Umbilical cord (tissue), 2 donors: ENCODE measurements at places on chromosomes 3 and 15.

DNA sequence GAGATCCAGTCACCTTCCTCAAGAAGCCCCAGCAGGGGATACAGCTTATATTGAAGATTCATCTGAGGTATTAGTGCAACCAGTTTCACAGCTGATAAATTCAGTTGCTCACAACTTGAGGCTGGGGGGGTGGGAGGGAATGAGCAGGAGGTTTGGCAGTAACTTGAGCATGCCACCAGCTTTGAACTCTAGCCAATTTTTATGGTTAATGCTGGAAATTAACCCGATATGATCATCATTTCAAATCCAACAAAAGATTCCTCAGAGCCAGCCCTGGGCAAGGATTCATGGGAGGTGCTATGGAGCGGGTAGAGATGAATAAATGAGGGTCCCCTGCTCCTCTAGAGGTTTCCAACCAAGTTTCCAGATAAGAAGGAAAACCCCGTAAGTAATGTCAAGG lies 73.1 kb upstream of the HES1 start:
- no peak for DNase-seq

- no peak for DNase-seq
Observed at GRCh38 chr3:127867412-127867811, 45.1 kb upstream of the MGLL start.

GRCh38 chr3:197820550-197821335 lies 29.7 kb downstream of the LRCH3 start:
- DNase-seq: no peak

- DNase-seq: no peak
Observed at GRCh38 chr3:113573728-113574127, 41.4 kb downstream of the SIDT1 start.

DNA sequence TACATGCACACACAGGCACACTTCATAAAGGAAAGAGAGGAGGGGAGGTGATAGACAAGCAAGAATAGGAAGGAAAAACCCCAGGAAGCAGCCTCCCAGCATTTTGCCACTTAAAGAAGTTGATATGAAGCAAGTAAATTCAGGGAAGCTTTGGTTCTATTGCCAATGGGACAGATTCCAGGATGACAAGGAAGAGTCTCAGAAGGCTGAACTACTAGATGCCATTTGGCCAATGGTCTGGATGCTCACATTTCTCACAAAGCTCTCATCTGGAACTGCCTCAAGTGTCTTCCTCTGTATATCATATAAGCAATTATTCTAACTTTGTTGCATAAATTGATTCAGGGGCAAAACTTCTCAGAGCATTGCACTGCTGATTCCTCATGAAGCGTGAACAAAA lies 78.8 kb upstream of the STRIT1 start:
- DNase-seq: no peak

GRCh38 chr3:179688850-179689249 lies 36.0 kb downstream of the USP13 start:
- DNase-seq: no peak

GRCh38 chr15:63462088-63462487 lies 42.3 kb upstream of the USP3 start:
- DNase-seq: no peak

GRCh38 chr3:167228135-167228534 lies 152.0 kb downstream of the ZBBX start:
- no peak for DNase-seq

GRCh38 chr3:30672959-30673358 lies 66.6 kb downstream of the TGFBR2 start:
- DNase-seq: no peak

DNA sequence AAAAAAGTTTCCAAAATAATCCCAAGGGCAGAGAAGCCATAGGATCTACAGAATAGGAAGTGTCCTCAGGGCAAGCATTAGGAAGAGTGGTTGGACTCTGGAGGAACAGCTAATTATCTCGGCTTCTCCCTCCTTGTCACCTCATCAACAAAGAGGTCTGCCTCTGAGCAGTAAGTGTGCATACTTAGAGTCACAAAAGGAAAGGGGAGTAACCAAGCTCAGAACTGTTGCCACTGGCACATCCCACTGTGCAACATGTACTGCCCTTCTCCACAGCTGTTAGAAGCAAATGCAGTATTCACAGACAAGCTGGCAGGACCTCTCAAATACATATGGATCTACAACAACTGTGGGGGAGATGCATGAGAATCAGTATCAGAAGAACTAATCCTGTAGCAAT lies 31.5 kb downstream of the NGLY1 start:
- no peak for DNase-seq
